ENCODE measurements at places on chromosomes 2 and 18.

- DNase-seq: no peak
Observed at GRCh38 chr2:3110555-3110954, 267.1 kb downstream of the EIPR1 start.

GRCh38 chr2:142012797-142013196, 118.0 kb downstream of the LRP1B start:
- no peak for DNase-seq

- DNase-seq: no peak
Observed at GRCh38 chr2:69138247-69138772, 125.3 kb downstream of the ANTXR1 start.

- no peak for DNase-seq
Observed at GRCh38 chr2:60163691-60164090, 389.8 kb downstream of the BCL11A start.

DNA sequence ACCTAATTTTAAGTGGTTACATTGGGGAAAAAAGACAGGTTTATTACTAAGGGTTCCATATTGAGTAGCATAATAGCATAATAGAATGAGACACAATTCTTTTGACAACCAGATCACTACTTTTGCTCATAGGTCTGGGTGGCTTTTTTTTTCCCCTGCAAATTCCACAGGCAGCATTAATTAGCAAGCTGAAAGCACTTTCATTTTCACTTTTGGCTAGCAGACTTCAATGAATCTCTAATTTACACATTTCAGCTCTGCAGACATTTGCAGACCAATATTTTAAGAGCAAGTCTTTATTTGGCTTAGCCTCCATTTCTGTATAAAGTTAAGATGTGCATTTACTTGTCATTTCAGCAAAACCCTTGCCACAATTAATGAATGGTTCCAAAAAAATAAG, 185.5 kb downstream of the NOL4 start:
- no peak for DNase-seq

- no peak for DNase-seq
Observed at GRCh38 chr2:234453216-234453615, 43.7 kb downstream of the ARL4C start.

- DNase-seq: no peak
Observed at GRCh38 chr2:40028792-40029488, 249.9 kb upstream of the THUMPD2 start.

DNA sequence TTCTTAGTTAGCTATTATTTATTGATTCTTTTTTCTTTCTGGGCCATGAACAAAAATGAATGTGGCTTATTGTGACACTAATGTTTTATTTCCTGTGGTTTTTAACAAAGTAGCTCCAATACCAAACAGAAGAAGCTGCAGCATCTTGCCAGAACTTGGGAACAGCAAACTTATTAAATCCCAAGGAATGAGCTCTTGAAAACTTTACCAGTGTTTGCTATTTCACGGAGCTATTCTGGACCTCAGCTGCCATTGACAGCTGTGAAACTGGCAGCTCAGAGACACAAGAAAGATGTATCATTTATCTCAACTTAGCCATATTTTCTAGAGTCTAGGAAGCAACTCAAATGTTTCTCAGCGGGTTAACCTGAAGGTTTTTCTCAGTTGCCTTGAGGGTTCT, 91.0 kb upstream of the NEUROD1 start:
- no peak for DNase-seq

GRCh38 chr2:106307860-106308259, 113.8 kb upstream of the UXS1 start:
- no peak for DNase-seq

DNA sequence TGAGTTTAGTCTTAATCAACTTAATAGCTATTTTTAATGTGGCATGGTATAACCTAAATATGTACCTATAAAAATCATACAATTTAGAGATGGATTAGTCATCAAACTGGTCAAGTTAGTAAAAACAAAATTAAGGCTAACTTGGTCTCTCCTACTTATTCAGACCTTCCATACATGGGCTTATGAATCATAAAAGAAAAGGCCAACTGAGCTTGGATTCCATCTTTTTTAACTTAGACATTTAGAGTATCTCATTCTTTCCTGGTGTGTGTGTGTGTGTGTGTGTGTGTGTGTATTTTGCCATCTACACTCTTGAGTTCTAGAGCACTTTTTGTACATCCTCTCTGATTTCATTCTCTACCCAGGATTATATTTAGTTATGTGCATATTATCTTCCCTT, 637.5 kb downstream of the PLCL1 start:
- no peak for DNase-seq

DNA sequence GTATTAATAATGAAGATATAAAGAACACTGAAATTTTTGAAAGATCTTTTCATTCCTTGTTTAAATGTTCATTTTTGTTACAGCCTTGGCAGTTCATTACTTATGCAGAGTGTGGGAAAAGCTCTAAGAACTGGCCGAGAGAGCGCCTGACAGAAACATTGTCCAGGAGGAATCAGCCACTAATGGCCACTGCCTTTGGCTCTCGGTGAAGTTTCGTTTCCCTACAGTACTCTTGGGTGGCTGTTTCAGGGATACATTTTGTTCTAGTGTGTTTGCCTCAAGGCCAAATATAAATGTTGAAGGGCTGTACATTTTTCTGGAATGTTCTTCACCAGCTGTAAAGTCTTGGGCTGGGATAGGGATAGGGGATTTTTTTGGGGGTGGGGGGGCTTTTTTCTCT, 10.7 kb downstream of the SPTBN1 start:
- no peak for DNase-seq

- DNase-seq: no peak
Observed at GRCh38 chr2:121735518-121736074, 1.1 kb downstream of the NIFK start.

DNA sequence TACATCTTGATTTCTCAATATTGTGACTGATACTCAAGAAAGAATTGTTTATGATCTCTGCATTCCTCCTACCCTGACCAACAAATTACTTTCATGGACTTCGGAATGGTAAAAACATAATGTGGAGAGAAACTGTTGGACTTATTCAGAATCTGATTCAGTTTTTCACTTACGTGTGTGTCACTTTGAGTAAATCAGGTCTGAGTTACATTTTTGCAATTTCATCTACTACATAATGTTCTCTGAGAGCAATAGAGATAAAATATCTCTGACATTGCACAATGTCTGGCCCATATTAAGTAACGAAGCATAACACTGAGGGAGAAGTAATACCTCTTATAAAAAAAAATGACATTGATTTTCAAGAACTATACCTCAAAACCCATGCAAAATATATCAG, 1337.9 kb upstream of the CHAC2 start:
- DNase-seq: no peak

- no peak for DNase-seq
Observed at GRCh38 chr2:109486711-109487535, 126.8 kb downstream of the SEPTIN10 start.
